NCI-H748 treated with DMSO at 0.1 percent for 48 hours (cell line): ENCODE measurements at places on chromosomes 4 and X.

- DNase-seq = no peak
Measured at GRCh38 chrX:72080150-72080549, 51.6 kb downstream of the RTL5 start.

GRCh38 chr4:138327338-138327737 lies 85.2 kb upstream of the SLC7A11 start:
- DNase-seq = no peak

DNA sequence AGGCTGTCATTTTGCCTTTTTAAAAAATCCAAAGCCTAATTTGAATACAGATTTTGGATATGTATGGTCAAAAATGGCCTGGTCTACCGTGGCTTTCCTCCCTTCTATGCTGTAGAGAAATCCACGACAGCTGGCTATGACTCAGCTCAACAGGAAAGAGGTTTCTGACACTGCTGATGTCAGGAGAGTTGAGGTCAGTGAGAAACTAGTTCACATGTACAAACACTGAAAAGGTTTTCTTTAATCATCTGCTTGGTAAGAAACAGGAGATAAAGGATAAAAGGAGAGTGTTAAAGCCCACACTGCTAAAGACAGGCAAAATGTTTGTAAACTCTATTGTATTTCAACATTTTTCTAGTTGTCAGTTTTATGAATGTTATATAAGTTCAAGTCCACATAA lies 113.9 kb downstream of the NYX start:
- no peak for DNase-seq

DNA sequence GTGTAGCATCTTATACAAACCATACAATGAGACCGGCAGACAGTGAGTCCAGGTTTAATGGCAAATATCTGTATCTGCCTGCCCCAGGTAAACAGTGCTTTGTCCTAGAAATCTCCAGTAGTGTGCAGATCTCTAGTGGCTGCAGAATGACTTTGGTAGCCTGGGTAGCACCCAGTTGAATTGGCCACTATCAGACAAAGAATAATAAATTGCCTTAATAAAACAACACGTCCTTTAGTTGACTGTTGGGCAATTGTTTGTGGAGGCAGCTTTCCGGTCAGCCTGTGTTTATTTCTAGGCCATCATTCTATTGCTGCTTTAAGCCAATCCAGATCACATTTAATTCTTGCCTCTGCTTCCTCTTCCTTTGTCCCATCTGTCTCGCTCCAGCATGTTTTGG lies 52.5 kb downstream of the SNX25 start:
- no peak for DNase-seq

DNA sequence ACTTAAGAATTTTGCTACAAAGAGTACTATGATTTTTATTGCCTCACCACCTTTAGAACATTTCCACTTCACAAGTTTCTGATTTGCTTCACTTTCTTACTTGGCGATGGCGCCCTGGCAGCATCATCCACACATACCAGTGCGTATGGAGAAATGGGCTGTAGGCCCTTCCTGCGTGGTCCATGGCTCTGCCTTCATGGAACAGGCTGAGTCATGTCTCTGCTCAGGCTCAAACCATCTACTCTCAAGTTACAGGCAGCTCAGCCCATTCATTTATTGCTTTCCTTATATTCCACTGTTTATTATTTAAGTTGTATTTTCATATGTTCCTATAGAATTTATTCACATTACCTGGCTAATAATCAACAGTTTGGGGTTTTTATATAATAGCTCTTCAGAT lies 21.1 kb downstream of the CASP3 start:
- no peak for DNase-seq

- DNase-seq = no peak
Measured at GRCh38 chrX:101117701-101118100, 19.7 kb downstream of the CENPI start.

GRCh38 chr4:6319530-6320150 lies 50.0 kb downstream of the WFS1 start:
- no peak for DNase-seq

- no peak for DNase-seq
Measured at GRCh38 chrX:77347572-77347971, 99.6 kb upstream of the FGF16 start.

DNA sequence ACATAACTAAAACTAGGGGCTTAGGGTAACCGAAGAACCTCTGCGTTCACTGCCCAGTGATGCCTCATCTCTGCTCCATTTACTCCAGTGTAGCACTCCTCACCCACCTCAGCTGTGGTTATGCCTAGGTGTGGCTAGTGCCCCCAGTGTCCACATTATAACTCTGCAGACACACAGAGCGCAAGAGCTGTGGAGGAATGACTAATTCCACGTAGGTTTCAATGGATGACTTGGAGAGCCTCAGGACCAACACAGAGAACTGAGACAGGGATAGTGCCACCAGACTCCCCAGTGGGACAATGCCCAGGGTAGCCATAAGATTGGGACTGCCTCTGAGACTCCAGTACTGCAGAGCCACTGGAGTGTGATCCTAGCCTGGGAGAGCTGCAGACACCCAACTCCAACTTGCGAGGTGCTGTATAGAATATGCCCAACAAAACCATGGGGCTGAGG lies 542.4 kb upstream of the DIPK2B start:
- DNase-seq = no peak

GRCh38 chr4:94507708-94508107 lies 56.0 kb downstream of the PDLIM5 start:
- no peak for DNase-seq

DNA sequence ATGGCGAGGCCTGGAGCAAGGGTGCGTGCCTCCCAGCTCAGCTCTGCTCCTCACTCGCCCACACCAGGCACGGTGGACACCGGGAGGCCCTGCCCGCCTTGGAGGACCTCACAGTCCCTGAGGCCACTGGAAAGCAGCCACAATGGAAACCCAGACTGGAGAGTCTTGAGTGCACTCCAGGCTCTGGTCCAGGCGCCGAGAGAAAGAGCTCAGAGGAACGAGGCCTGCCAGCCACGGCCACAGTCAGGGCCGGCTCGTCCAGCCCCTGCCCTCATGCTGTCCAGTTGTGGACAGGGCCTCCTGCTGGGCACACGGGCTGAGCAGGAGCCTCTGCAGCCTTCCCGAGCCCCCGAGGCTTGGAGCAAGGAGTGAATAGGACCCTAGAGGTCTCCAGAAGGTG lies 53.3 kb upstream of the GRPEL1 start:
- no peak for DNase-seq

GRCh38 chrX:103704863-103705262 lies 5.8 kb upstream of the TMEM31 start:
- no peak for DNase-seq

- no peak for DNase-seq
Measured at GRCh38 chrX:45258731-45259402, 58.2 kb upstream of the DIPK2B start.

GRCh38 chr4:73690051-73690738 lies 50.2 kb upstream of the CXCL8 start:
- no peak for DNase-seq

DNA sequence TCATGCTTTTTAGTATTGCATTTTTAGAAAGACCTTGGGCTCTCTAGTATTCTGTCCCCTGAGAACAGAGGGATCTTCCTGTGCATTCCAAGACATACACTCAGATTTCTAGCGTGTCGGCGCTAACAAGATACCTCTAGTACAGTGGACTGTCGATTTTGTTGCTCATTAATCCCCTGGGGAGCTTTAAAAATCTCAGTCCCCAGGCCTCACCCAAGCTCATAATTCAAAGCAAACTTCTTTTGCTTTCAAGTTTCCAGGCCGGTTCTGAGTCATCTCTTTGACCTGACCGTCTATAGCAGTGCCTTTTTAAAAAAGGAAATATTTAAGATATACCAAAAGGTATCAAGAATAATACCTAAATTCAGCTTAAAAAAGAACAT lies 137.0 kb downstream of the AMMECR1 start:
- no peak for DNase-seq

DNA sequence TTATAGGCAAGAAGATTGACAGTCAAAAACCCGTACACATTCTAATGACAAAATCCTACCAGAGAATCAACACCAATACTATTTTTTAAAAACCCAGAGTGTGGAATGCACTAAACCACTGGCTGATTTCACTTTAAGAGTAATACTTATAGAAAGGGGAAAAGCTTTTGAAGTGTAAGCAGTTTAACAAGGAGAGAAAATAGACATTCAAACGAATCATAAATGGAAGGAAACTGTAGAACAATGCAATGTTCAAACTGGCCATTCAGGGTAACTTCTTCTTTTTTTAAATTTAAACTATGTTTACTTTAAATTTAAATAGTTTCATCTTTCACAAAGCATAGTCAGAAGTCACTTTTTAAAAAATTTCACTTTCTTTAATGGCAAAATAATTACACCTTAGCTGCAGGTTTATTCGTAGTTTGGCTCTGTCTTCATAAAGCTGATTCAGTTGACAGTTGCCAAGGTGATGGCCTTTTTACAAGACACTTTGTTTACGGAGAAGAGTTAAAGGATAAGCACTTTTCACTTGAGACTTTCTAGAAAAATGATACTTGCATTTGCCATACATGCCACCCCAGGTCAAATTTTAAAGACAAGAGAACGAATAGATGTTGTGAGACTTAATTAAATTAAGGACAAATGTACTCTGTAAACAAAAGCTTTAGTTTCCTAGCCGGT lies 82.4 kb upstream of the KLF3 start:
- DNase-seq = no peak

- DNase-seq = peak; percentile 20
Measured at GRCh38 chr4:124483048-124483906, 229.3 kb downstream of the ANKRD50 start.

DNA sequence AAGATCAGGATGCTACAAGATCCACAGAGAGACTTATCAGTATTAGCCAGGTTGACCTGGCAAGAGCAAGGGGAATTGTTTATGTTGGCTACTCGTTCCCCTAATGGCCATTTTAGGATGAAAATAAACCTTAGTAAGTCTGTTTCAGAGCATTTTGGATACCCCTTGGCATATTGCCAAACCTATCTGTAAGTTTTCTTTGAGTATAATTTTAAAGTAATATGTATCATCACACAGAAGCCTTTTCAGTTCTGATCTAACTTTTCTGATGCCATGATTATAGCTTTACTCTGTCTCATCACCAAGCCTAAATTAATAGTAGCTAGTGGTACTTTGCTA lies 99.7 kb downstream of the TSPAN7 start:
- DNase-seq = no peak

DNA sequence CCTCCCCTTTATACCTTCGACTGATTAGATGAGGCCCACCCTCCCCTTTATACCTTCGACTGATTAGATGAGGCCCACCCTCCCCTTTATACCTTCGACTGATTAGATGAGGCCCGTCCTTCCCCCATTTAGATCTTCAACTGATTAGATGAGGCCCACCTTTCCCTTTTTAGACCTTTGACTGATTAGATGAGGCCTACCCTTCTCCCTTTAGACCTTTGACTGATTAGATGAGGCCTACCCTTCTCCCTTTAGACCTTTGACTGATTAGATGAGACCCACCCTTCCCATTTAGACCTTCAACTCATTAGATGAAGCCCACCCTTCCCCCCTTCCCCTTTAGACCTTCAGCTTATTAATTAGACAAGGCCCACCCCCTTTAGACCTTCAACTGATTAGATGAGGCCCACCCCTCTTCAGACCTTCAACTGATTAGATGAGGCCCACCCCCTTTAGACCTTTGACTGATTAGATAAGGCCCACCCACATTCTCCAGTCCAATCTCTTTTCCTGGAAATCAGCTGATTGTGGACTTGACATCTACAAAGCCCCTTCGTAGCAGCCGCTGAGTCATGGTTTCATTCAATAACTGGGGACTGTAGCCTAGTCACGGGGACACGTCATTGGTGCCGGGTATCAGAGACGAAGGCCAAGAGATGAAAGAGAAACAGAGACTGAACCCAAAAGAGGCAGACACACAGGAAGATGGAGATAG lies 28.8 kb upstream of the IL3RA start:
- no peak for DNase-seq

DNA sequence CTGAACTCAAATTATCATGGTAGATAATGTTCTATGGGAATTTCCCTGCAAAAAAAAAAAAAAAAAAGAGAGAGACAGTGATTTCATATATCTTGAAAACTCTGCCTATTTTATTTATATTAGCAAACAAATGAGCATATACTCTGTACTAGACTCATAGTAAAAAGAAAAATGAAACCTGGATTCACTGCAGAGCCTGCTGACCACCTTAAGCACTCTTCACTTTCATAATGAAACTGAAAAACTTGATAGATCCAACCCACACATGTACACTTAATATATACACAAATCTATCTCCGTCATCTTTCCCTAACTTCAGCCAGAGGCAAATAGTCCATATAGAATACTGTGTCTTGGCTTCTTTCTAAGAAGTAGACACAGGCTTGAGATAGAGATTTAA lies 226.1 kb upstream of the KCNIP4 start:
- DNase-seq = no peak

GRCh38 chr4:40905414-40905813 lies 155.7 kb downstream of the NSUN7 start:
- DNase-seq = no peak

DNA sequence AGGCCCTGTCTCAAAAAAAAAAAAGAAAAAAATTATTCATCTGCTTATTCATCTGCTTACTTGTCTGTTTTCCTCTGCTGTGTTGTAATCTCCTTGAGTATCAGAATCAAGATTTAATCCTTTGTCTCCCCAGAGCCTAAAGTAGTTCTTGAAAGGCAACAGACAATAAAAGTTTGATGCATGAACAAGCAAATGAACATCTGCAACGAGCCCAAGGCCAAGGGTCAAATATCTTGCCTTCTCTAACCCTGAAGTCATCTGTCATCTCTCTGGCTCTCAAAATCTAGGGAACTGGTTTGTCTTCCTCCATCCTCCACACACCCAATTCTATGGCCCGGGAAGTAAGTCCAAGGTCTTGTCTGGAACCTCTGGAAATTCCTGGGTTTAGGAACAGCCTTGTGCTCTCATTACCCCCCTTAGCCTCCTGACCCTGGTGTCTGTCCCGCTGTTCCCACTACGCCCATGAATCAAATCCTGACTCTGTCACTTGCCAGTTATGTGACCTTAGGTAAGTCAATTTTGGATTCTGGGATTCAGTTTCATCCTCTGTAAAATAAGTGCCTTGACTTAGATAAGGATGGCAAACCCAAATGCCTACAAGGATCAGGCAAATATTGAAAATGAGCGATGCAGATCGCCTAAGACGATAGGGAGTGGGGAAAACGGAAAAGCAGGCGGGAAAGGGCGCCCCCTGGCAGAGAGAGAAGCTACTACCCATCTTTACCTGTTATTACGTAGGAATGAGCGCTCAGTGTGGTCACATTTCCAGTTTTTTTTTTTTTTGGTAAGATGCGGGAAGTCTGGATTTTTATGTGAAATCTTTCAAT lies 102.7 kb upstream of the DHX15 start:
- no peak for DNase-seq
